ENCODE measurements at places on chromosomes 2 and 18. TPM values are rescaled to one million over a fixed set of nuclear protein-coding genes. Genes with fewer than 3 reads are reported as not detected.

The CTAGE1 gene
- total RNA-seq: 0.12 TPM

The TRIM43 gene
- not detected for total RNA-seq

The AMER3 gene
- not detected for total RNA-seq

GRCh38 chr2:17355608-17356329, 162.5 kb downstream of the RAD51AP2 start:
- peak; percentile 54 for DNase-seq

DNA sequence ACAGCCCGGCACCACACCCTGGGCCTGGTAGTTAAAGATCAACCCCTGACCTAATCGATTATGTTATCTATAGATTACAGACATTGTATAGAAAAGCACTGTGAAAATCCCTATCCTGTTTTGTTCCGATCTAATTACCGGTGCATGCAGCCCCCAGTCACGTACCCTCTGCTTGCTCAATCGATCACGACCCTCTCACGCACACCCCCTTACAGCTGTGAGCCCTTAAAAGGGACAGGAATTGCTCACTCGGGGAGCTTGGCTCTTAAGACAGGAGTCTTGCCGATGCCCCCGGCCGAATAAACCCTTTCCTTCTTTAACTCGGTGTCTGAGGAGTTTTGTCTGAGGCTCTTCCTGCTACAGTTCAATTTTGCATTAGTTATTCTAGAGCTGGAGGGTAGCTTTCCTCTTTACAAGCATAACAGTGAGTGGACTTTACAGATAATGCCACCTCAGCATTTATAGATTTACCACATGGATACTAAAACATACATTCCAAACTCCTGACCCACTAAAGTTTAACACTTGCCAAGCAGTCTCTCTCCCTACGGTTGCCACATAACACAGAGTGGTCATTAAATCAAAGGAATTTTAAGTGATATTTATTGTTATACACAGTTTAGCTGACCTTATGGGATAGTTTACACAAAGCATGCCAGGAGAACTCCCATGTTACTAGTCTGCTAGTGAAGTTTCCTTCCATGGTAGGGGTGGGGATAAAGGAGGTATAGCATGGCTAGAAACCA, 101.0 kb downstream of the EVA1A start:
- peak; percentile 79 for DNase-seq

DNA sequence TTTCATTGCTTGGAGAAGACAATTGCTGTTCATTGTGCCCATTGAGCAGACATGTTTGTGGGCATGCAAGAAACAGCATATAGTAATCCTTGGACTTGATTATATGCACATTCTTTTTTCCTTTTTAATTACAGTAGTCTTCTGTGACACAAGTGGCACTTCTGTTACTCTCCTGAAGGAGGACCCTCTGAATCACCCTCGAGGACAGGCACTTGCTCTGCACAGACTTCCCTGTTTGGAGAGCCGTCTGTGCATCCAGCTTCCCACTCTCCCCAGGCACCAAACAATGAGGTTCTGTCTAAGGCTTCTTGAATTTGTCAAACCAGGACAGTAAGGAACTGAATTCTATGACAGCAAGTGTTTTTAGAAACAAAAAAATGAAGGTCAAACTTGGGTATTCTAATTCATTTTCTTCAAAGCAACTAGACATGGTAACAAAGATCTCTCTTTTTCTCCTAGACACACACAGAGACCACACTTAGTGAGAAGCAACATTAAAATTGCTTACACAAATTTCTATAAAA, 844.6 kb upstream of the ID2 start:
- DNase-seq: no peak

DNA sequence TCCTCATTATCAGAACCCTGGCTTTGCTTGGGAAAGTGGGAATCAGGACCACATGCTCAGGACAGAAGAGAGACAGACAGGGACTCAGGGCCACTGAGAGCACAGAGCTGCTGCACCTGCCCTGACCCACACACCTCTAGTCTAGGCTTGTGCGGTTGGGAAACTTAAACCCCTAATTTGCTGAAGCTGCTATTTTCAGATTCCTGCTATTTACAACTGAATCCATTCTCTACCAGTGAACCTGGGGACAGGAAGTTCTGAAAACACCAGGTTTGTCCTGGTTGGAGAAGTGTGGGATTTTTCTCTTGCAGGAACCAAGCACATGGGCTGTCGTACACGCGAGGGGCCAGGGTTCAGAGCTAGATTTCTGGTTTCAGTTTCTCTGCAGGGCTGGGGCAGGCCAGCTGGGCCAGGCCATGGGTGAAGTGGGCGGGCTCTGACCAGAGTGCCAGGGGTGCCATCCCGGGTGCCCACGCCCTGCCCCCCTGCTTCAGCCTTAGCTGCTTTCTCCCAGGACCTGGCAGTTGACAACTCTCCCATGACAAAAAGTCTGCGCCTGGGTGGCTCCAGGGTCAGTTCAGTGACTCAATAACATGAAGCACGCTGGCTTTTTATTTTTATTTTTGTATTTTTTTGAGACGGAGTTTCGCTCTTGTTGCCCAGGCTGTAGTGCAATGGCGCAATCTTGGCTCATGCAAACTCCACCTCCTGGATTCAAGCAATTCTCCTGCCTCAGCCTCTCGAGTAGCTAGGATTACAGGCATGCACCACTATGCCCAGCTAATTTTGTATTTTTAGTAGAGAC, 51.3 kb upstream of the SLC1A4 start:
- DNase-seq: no peak

GRCh38 chr2:135965756-135966155, 19.7 kb downstream of the DARS1 start:
- DNase-seq: no peak

Data from astrocyte (in vitro differentiated cells and primary cell).